ENCODE measurements at places on chromosomes 3 and 15.

GRCh38 chr3:160701490-160701889 is 24.5 kb downstream of the ARL14 start:
- DNase-seq: no peak

GRCh38 chr3:36362973-36363372 is 17.3 kb upstream of the STAC start:
- no peak for DNase-seq

GRCh38 chr15:52247461-52247860 is 48.1 kb downstream of the MYO5C start:
- no peak for DNase-seq

DNA sequence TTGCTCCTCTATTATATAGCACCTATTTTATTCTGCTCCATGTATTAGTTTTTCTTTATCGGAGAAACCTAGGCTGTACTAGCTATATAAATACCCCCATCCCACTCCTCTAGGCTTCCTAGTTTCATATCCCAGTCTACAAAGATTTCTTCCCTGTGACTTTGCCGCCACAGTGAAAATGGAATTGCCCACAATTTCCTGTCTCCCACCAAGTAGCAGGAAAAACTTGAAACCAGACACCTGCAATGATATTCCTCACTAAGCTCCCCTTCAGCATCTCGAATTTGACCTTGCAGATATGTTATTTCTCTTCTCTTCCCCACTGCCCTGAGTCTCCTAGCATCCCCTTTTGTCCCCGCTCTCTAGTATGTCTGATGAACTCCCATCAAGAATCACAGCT is 685.8 kb upstream of the CCDC54 start:
- no peak for DNase-seq

DNA sequence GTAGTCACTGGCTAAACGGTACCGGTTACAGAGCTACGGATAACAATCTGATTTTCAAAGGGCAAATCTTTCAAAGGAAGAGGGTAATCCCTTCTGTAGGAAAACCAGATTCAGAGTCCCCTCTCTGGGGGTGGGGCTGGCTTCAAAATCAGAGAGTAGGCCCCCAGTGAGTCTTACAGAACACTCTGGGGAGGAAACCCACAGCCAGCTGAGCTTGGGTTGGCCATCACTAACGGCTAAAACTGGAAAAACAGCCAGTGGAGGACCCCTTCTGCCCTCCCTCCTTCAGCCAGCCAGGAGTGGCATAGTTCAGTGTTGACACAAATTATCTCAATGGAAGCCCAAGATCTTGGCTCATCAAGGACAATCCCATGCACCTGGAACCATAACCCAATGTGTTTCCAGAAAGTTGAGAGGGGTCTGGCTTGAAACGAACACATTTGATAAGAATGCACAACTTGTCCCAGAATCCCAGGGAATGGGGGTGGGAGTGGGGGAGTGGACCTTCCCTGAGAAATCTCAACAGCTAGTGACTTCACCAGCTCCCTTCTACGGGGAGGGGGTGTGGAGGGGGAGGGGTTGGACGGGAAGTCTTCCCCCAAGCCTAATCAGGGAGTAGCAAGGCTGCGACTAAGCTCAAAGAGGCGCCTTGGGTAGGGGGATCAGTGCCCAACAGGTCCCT is 1.0 kb downstream of the RASL12 start:
- no peak for DNase-seq

DNA sequence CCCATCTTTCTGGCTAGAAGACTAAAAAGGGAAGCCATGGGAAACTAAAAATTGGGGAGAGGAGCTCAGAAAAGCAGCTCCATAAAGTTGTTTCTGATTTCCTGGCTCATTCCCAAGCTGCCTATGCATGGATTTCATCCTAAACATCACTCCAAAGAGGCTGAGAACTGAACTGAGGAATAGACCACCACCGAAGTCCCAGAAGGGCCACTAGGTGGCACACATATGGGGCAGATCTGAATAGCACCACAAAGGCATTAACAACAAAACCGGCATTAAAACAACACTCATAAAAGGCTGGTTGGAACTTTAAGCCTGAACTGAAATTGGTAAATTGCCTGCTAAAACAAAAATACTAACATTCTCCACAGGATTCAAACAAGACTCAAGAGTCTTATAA is 106.3 kb downstream of the PLD1 start:
- DNase-seq: no peak

GRCh38 chr3:94158512-94158911 is 95.7 kb downstream of the NSUN3 start:
- DNase-seq: no peak

- DNase-seq: no peak
These were observed 640.5 kb upstream of the GRM7 start for GRCh38 chr3:6220447-6220846.

DNA sequence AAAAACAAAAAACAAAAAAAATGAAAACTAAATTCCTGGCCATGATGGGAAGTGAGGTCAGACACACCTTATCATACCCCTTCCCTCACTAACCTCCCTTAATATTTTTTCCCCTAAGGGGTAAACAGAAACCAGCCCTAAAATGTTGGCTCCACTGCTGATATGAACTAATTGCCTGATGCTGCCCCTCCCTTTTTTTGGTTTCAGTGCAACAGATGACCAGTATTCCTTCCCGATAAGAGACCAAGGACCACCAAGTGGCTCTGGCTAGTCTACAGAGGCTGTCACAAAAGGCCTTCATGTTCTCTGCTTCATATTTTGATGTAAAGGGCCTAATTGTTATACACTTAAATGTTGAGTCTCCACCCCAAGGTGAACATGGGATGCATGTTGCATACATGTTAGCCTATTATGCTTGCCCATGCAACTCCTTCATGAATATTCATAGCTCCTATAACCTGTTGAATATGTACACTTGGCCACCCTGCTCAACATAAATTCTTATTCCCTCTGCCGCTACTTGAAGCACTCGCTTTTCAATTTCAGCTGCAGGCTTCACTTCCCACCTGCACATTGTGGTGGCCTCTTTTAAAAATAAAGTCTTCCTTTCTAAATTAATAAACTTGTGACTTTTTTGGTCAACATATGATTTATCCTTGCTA is 12.3 kb upstream of the STAC start:
- DNase-seq: no peak

DNA sequence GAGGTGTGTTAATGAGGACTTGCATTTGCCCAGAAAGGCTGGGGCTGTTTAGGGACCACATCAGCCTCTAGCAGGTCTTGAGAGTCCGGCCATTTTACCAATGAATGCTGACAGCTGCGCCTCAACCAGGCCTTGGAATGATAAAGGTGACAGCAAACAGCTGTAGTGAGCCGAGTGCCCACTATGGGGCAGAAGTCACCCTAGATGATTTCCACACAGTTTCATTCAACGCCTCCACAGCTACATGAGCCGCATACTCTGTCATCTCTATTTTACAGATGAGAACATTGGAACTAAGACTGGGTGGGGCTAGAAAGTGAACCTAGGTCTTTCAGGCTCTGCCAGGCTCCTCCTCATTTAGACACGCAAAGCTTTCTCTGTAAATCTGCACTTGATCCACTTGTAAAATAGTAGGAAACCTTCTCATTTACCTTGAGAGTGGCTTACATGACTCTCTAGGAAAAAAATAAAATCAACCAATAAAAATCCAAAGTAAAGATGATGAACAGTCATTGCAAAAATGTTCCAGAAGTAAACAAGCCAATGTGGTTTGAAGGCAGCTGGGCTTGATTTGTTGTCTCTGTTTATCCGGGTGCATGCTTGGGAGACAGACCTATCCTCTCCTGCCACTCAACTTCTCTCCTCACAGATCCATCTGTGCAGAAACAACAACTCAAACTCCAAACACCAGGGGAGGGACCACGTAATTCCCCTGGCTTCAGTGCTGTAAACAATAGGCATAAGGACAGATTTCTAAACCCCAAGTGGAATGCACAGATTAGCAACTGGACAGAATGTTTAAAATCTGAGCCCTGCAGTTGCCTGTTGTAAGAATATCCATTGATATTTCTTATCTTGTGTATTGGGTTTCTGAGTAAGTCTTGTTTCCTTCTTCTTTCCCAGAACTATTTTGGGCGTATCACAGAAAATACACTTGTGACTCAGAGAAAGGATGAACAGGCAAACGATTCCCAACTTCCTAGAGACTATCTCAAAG is 31.5 kb upstream of the LDHAL6B start:
- DNase-seq: peak; percentile 26

GRCh38 chr3:101128786-101129185 is 135.6 kb upstream of the ABI3BP start:
- no peak for DNase-seq

GRCh38 chr15:80440024-80440423 is 35.8 kb downstream of the ARNT2 start:
- no peak for DNase-seq

GRCh38 chr3:65342084-65342683 is 654.4 kb upstream of the ADAMTS9 start:
- DNase-seq: peak; percentile 14

- DNase-seq: no peak
These were observed 42.9 kb upstream of the TSC22D2 start for GRCh38 chr3:150365132-150365604.

- no peak for DNase-seq
These were observed 21.5 kb downstream of the NR2F2 start for GRCh38 chr15:96351761-96352603.

GRCh38 chr3:187267306-187267705 is 24.2 kb downstream of the MASP1 start:
- no peak for DNase-seq

DNA sequence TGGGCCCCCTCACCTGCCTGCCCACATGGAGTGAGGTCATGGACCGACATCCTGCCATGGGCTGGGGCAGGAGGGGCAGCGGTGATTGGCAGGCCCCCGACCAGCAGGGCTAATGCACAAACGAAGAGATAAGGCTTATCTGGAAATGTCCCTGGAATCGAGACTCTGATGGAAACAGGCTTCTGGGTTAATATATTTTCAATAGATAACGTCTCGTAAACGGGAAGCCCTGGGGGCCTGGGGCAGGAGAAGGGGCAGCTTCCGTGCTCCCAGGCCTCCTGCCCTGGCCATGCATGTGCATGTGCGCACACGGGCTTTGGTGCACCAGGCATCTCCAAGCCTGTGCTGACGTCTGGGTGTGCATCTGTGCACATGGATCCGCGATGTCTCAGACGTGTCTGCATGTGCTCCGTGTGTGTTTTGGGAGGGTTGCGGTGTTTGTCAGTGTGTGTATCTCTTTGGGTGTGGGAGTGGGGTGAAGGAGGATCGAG is 55.1 kb downstream of the DNAJB8 start:
- no peak for DNase-seq

GRCh38 chr3:128782282-128783146 is 56.5 kb downstream of the RAB7A start:
- DNase-seq: no peak

GRCh38 chr15:75713338-75713895 is 769 bp upstream of the CSPG4 start:
- no peak for DNase-seq

DNA sequence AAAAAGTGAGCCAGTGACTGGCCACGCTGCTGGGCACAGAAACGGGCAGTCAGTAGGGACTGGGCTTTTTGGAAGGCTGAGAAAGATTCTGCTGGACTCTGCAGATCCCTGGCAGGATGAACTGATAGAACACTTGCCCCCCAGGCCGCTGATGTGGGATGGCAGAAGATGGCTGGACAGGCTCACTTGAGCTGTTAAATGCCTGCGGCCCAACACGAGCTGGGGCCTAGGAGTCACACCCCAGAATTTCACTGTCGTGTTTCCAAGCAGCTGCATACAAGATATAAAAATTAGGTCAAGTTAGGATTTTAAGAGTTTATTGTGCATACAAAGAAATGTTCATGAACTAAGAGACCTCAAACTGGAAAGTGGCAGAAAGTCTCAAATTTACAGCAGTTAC is 26.9 kb downstream of the GLDN start:
- no peak for DNase-seq

DNA sequence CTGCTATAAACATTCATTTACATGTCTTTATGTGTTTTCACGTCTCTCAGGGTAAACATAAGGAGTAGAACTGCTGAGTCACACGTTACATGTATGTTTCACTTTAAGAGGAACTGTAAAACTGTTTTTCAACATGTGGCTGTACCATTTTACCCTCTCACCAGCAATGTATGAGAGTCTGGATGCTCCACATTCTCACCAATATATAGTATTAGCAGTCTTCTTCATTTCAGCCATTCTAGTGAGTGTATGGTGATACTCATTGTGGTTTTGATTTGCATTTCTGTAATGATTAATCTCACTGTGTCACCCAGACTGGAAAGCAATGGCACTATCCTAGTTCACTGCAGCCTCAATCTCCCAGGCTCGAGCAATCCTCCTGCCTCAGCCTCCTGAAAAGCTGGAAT is 37.1 kb downstream of the PHC3 start:
- DNase-seq: no peak

DNA sequence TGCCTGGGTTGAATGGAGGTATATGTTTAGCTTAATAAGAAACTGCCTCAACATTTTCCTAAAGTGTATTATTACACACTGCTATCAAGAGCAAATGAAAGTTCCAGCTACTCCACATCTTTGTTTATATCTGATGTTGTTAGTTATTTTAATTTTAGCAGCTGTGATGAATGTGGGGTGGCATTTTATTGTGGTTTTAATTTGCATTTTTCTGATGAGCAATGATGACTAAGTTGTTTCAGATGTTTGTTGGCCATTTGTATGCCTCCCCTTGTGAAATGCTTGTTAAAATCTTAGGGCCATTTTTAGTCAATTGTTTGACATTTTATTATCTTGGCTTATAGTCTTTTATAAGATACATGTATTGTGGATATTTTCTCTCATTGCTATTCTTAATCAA is 260.4 kb upstream of the SLCO3A1 start:
- no peak for DNase-seq

Measured in stimulated activated CD4-positive, alpha-beta T cell treated with anti-CD3 and anti-CD28 coated beads, Interleukin-12 subunit alpha, Interleukin-12 subunit beta, amount 100 ng/mL, for 48 hours (primary cell).